ENCODE measurements at places on chromosomes 12 and 14.

DNA sequence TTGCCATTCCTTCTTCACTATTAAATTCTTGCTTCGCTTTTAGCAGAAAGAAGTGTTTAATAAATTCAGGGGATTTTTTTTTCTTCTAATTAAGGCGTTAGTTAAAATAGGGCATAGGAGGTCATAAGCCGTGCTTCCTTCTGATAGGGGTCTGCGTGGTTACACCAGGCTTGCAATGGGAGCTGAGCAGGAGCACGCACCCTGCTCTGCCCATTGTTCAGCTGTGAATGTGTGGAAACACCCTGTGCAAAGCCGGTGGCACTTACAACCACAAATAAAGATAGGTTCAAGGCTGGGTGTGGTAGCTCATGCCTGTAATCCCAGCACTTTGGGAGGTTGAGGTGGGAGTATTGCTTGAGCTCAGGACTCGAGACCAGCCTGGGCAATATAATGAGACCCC, 162.1 kb downstream of the PRKCH start:
- DNase-seq = no peak

GRCh38 chr12:123602651-123603195, 824 bp downstream of the DDX55 start:
- peak; percentile 29 for DNase-seq

- DNase-seq = no peak
These were observed 16.2 kb upstream of the COX6A1 start for GRCh38 chr12:120421701-120422100.

GRCh38 chr12:57296291-57296690, 45.3 kb upstream of the STAC3 start:
- no peak for DNase-seq

GRCh38 chr12:105292705-105293104, 37.8 kb upstream of the C12orf75 start:
- no peak for DNase-seq

GRCh38 chr14:30610787-30611343, 11.3 kb upstream of the SCFD1 start:
- DNase-seq = no peak

DNA sequence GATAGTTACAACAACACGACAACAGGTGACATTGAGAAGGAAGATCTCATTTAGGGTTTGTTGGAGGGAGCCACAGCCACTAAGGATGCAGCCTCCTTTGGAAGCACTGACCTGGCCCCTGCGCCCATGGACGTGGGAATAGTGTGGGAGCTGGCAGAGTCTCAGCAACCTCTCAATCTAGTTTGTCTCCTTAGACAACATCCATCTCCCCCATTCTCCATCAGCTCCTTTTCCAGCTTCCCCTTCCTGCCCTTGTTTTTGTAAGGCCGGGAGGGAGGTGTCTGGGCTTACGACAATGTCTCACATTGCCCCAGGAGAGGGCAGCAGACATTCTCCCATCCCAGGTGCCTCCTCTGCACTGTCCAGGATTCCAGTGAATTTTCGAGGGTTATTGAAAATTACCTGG, 170.2 kb upstream of the PZP start:
- DNase-seq = no peak

DNA sequence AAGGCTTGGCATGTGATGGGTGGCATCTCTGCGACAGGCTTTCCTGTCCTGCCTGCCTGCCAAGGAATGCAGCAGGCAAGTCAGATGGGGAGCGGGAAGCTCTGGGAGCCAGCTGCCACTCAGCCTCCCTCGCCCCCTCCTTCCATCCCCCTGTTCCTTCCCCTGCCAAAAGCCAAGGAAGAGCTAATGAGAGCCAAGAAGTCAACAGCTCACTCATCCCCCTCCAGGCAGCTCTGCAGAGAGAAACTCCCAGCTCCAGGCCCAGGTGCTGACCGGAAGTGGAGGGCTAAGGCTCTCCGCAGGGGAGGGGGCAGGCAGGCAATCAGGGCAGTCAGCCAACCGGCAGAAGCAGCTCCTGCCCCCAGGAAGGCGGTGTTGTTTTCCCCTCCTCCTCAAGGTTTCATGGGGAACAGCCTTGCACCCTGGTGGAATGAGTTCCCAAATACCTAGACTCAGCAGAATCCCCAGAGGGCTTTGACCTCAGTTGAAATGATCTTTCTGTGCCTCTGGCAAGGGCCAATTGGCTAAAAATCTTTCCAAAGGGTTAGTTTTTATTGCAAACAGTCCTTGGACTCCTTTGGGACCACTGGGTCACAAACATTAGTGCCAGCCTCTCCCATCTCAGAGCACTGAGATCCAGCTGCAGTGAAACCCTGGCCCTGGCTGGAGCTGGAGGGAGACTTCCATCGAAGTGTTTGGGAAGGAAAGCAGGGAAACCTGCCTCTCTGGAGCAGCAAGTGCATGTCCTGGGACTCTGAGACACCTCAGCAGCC, 349.1 kb downstream of the DPF3 start:
- no peak for DNase-seq
